Stimulated activated CD4-positive, alpha-beta T cell treated with anti-CD3 and anti-CD28 coated beads, Interleukin-2, amount 100 ng/mL, for 24 hours (primary cell): ENCODE measurements at places on chromosomes 12 and 14.

- no peak for DNase-seq
Measured at GRCh38 chr12:26204612-26205289, 9.4 kb downstream of the SSPN start.

- no peak for DNase-seq
Measured at GRCh38 chr14:48251290-48251689, 575.9 kb upstream of the MDGA2 start.

- no peak for DNase-seq
Measured at GRCh38 chr12:75908961-75909605, 122.5 kb downstream of the PHLDA1 start.

GRCh38 chr14:23101213-23101970 lies 3.4 kb downstream of the CIROP start:
- no peak for DNase-seq

- no peak for DNase-seq
Measured at GRCh38 chr12:120719496-120720233, 6.0 kb upstream of the ACADS start.

GRCh38 chr12:41274643-41275042 lies 86.5 kb downstream of the PDZRN4 start:
- DNase-seq = no peak

DNA sequence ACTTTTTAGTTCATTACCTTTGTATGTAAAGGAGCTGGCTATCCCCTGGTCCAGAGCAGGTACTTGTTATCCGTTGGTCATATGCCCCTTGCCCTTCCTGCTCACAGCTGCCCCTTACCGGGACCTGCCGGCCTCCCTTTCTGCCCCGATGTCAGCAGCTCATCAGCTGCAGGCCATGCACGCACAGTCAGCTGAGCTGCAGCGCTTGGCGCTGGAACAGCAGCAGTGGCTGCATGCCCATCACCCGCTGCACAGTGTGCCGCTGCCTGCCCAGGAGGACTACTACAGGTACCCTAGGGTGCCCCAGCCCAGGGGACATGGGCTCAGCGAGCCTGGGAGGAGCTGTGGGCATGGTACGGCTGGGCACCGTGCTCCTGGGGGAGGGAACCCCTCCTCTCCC lies 2.3 kb upstream of the RNU7-1 start:
- DNase-seq = no peak

DNA sequence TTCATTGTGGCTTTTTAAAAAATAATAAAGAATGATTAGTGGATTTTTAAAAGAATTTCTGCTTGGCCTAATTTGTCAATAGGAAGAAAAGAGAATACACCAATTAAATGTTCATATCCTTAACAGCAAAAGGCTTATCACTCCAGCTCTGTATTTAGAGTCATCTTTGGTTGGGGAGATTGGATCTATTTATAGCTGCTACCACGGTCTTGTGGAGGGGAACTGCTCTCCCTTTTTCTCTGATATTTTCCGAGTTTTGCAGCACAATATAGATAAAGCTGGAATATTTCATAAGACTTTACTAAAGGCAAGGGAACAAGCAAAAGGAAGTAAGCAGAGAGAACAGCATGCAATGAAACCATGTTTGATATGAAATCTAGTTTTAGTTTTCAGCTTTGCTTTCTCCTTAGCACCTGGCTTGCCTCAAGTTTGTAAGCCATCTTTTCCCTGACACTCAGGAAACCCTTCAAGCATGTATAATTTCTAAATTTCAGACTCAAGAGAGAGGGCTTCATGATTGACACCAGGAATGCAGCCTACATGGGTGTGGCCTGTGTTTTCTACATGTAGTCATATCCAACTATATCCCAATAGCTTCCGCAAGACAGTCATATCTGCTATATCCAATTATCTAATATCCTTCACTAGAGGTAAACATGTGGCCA lies 35.2 kb downstream of the BRMS1L start:
- DNase-seq = no peak

GRCh38 chr12:82919388-82920054 lies 232.8 kb downstream of the TMTC2 start:
- DNase-seq = no peak

DNA sequence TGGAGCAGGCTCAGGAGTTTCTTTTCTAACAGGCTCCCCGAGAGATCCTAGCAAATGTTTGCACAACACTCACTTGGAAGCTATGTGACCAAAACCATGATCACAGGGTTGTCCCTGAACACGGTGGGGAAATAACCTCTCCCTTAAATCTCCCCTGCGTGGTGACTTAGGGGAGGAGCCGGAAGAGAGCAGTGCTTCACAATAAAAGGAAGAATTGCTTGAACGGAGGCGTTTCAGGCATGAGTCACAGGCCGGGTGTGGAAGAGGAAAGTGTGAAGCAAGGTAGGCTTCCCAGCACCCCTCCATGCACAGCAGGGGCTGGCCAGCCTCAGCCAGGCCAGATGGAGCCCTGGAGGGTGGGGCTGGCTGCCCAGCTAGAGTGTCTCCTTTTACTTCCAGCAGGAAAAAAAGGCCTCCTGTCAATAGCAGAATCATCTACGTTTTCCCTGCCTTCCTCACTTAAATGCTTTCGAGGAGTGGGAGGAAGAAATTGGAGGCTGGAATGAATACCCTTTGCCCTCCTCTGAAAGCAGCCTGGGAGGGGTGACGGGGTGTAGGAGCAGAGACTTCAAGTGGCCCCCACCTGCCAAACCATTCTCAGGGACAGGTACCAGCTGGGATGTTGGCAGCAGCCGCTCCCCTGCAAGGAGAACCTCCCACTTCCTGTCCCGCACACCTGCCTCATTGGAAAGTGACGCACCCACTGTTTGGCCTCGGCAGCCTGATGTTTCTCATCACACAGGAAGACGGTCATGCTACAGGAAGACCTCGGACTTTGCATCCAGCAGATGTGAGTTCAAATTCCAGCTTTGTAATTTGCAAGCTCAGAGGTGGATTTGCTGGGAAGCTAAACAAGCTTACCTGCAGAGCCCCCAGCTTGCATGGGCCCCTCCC lies 30.1 kb upstream of the PPP2R5C start:
- peak; percentile 87 for DNase-seq

- no peak for DNase-seq
Measured at GRCh38 chr14:98944989-98945388, 327.0 kb downstream of the BCL11B start.

GRCh38 chr12:89250213-89250612 lies 102.1 kb downstream of the DUSP6 start:
- no peak for DNase-seq

GRCh38 chr12:51917746-51918453 lies 10.6 kb downstream of the ACVRL1 start:
- no peak for DNase-seq

DNA sequence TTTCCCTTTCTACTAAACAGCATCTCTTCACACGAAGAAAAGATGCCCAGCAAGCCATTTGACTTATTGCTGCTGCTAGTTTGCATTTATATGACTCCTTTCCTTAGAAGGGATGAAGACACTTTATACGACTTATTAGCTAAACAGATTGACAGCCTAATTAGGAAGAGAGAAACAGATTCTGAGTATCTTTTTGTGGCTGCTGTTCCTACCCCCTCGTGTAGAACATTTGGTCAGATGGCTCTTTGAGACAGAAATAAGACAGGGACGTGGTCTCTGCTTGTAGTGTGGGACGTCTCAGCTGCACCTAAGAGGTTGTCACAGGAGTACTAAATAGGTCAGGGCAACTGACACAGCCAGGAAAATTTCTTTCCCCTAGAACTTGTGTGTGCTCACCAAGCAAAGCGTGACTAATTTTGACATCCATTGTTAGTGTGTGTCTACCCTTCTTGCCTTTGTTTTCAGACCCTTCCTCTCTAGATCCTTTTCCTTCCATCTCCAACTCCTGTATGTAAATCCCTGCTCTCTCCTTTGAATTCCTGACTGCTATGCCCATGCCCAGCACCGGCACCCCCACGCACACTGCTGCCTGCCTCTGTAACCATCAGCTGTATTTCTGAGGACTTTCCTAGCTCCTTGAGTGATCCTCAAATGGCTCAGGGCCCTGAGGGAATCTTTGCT lies 83.2 kb downstream of the DAD1 start:
- no peak for DNase-seq

DNA sequence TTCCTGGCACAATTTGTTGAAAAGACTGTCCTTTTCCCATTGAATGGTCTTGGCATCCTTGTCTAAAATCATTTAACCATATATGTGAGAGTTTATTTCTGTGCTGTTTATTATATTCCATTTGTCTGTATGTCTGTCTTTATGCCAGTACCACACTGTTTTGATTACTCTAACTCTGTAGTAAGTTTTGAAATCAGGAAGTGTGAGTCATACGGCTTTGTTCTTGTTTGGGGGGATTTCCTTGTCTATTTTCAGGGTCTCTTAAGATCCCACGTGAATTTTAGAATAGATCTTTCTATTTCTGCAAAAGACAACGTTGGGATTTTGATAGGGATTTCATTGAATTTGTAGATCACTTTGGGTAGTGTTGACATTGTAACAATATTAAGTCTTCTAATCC lies 88.5 kb downstream of the MYRFL start:
- DNase-seq = no peak

GRCh38 chr14:47590767-47591495 lies 84.5 kb downstream of the MDGA2 start:
- no peak for DNase-seq

GRCh38 chr12:116336542-116337065 lies 59.1 kb upstream of the MED13L start:
- no peak for DNase-seq

- DNase-seq = no peak
Measured at GRCh38 chr12:28975564-28976340, 173.3 kb upstream of the FAR2 start.

DNA sequence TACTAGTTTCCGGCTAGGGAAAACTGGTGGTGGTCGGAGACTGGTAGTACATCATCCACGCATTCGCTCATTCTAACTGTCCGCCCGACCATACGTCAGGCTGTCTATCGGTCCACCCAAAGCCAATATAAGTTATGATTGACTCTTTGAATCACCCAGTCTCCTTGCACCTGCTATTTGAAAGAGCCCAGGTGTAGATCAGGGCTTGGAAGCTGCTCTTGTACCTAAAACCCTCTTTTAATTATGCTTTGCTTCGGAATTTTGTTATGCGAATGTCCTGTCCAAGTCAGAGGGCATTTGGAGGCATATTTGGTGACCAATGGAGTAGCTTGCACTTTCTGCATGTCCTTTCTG lies 5.7 kb upstream of the NKX2-1 start:
- DNase-seq = no peak

GRCh38 chr12:3931776-3932175 lies 58.6 kb upstream of the PARP11 start:
- no peak for DNase-seq

GRCh38 chr12:24928131-24928530 lies 20.8 kb downstream of the BCAT1 start:
- no peak for DNase-seq

DNA sequence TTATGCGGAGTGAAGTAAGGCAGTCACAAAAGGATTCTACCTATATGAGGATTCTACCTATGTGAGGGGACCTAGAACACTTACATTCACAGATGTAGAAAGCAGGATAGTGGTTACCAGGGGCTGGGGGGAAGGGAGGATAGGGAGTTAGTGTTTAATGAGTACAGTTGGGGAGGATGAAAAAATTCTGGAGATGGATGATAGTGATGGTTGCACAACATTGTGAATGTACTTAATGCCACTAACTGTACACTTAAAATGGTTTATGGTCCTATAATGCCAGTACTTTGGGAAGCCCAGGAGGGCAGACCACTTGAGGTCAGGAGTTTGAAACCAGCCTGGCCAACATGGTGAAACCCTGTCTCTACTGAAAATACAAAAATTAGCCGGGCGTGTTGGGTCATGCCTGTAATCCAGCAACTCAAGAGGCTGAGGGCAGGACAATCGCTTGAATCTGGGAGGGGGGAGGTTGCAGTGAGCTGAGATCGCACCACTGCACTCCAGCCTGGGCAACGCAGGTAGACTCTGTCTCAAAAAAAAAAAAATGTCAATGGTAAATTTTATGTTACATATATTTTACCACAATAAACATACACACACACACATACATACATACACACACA lies 25.4 kb downstream of the SVOP start:
- no peak for DNase-seq

GRCh38 chr14:100775831-100776591 lies 49.3 kb downstream of the DLK1 start:
- DNase-seq = no peak

DNA sequence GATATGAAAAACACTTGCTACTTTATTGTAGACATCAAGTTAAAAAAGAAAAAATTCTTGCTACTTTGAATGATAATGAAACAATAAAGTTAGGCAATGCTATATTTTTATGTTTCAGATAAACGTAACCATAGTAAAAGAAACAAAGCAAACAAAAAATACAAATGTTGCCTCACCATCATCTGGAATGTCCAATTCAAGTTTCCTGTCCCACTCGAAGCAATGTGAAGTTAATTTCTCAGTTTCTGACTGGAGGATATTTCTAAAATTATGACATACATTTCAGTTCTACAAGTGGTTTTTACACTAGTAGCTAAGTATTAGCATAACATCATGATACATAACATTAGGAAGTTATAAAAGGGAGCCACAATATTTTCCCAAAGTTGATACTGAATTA lies 20.9 kb downstream of the DLGAP5 start:
- DNase-seq = no peak

GRCh38 chr12:1995205-1995896 lies 8.9 kb downstream of the DCP1B start:
- DNase-seq = no peak

GRCh38 chr14:92770484-92770883 lies 22.1 kb upstream of the LGMN start:
- DNase-seq = no peak

- DNase-seq = no peak
Measured at GRCh38 chr12:101695706-101696105, 1.7 kb upstream of the CHPT1 start.

GRCh38 chr12:58253663-58254062 lies 312.3 kb downstream of the ATP23 start:
- DNase-seq = no peak

DNA sequence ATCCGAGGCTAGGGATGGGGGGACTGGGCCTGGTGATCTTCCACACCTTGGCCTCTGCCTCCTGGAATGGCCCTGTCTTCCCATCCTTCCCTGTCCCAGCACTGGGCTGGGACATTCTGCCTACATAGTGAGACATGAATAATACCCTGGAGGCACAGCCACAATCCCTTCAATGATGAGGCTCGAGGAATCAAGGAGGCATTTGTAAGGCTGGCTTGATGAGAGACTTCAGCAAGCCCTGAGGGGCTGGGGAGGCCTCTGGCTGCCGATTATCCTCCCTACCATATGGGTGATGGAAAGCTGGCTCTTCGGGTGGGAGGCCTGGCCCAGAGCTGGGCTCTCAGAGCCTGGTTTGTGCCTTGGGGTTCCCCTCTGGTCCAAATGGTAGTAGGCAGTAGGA lies 92.5 kb downstream of the CALM1 start:
- no peak for DNase-seq
